ENCODE measurements at places on chromosomes 12 and 14.

GRCh38 chr12:19390051-19390598 lies 49.2 kb upstream of the AEBP2 start:
- DNase-seq: no peak

DNA sequence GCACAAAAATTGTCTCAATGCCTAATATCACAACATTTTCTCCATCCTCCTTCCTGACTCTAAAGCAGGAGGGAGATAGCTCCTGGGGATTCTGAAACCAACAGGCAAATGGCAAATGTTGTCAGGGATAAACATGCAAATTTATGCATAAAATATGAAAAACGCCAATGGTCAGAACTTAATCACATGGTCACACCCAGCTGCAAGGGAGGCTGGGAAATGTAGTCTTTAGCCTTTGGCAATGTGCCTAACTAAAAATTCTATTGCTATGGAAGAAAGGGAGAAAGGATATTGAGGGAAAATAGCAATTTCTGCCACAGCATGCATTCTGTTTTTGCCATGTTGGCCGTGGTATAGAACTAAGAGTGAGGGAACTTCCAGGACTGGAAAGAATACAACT lies 11.7 kb upstream of the OASL start:
- DNase-seq: no peak

DNA sequence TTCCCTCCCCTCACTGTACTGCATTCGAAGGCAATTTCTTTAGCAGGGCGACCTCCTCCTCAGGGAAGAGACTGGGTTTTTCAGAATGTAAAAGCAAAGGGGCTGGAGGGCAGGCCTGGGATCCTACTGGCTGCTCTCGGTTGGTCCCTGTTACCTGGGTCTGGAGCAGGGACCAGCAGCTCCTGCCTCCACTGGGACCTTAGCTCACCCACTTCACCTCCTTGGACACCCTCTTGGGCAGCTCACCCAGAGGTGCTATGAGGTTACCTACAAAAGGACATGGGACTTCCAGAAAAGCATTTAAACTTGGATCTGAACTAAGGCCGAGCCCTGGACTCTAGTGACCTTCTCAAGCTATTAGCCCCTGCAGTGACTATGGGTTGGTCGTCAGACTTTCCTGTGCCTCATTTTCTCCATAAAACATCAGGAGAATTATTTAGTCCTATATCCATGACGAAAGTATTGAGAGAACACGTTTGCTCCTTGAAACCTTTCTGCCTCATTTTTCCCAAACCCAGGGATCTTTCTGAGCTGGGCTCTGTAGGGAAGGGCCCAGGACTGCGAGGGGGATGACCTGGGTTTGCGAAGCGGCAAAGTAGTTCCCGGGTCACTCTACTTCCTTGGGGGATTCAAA lies 65.0 kb downstream of the FBXL14 start:
- DNase-seq: no peak

- peak; percentile 0 for DNase-seq
These were observed 24.3 kb downstream of the CEP170B start for GRCh38 chr14:104889375-104889757.

GRCh38 chr12:12349711-12350665 lies at the start of gene MANSC1:
MANSC1 (minus strand) TSS chr12:12350242; CDS start chr12:12343314, 6,928 bp downstream.
- peak; percentile 66 for DNase-seq

DNA sequence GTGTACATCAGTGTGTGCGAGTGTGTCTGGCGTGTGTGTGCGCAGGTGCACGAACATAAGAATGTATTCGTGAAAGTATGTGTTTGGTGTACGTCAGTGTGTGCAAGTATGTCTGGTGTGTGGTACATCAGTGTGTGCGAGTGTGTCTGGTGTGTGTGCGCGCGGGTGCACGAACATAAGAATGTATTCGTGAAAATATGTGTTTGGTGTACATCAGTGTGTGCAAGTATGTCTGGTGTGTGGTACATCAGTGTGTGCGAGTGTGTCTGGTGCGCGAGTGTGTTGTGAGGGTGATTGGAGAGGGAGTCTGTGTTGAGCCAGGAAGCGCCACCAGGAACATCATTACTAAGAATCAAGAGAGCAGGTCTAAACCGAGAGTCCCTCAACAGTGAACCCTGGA lies 143.8 kb downstream of the BCL11B start:
- DNase-seq: no peak

- no peak for DNase-seq
These were observed 33.2 kb downstream of the STON2 start for GRCh38 chr14:81366884-81367283.

GRCh38 chr14:85616386-85616885 lies 86.5 kb downstream of the FLRT2 start:
- DNase-seq: no peak

DNA sequence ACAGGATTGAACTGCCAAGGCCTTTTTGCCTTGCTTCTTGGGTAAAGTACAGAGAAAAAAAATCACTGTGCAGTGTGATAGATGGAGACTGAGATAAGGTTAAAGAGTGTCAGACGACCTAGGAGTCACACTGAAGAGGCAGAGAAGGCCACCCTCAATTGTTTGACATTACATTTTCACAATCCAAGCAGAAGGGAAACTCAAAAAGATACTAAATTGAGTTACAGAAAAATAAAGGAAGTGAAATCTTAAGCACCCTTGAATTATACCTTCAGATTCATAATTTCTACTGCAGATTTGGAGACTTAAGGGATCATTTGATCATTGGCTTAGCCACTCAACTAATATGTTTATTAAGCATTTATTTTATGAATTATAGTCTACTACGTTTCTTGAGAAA lies 97.1 kb downstream of the MYF5 start:
- DNase-seq: no peak

GRCh38 chr12:39483042-39483441 lies 40.1 kb upstream of the KIF21A start:
- no peak for DNase-seq

DNA sequence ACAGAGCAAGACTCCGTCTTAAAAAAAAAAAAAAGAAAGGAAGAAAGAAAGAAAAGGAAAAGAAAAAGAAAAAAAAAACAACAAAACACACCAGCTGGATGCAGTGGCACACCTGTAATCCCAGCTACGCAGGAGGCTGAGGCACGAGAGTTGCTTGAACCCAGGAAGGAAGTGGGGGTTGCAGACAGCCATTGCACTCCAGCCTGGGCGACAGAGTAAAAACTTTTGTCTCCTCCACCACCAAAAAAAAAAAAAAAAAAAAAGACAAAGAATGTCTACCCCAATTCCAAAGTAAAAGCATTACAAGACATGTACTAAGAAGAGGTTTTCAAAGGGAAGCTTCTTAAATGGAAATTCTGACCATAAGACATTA lies 53.4 kb downstream of the HNRNPC start:
- no peak for DNase-seq

DNA sequence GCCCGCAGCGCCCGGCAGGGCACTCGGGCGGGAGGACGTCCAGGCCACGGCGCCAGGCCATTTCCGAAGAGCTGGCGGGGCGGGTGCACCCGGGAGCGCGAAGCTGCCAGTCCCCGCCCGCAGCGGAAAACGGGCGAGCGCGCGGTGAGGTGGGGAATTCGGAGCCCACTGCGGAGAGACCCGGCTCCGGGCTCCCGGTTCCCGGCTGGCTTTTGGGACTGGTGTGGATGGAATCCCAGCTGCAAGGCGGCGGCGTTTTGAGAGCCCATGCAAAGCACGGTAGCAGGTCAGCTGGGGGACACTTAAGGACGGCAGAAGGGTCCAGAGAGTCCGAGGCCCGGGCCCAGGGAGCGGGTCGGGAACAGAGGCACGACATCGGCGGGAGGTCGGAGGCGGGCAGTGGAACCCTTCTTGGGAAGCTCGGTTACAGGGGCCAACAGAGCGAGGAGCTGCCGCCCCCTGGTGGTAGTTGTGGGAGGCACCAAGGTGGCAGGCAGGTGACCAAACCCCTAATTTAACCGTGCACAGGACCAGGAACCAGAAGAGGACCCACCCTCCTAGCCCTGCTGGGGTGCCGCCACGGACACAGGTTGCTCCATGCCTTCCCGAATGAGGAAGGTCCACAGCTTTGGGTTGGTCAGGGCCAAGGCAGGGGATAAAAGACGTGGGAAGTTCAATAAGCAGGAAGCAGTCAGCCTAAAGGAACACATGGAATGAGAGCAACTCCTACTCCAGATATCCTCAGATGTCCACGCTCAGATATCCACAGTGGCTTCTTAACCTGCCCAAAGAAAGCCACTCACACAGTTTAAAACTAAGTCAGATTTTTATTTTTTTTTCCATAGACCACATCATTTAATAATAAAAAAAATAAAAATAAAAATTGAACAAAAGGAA lies 685 bp upstream of the CDH24 start:
- DNase-seq: peak; percentile 92

DNA sequence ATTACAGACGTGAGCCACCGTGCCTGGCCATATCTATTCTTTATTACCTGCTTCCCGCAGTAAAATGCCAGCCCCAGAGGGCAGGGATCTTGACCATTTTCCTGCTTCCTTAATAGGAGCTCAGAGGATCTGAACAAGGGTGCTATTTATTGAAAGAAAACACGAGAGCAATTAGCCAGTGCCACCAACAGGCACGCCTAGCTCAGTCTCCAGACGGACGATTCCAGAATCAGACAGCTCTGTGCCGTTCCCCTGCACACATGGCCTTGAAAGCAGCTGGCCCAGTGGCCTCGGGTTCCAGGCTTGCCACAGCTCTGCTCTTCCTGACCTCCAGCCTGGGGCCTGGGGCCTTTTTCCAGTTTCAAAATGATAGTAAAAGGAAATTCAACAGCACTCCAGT lies 135.2 kb upstream of the RFLNA start:
- DNase-seq: no peak

GRCh38 chr14:74245292-74245691 lies 6.0 kb downstream of the VSX2 start:
- DNase-seq: no peak

Measured in stimulated activated CD4-positive, alpha-beta T cell treated with anti-CD3 and anti-CD28 coated beads, Interleukin-15, amount 100 ng/mL, for 24 hours (primary cell).